Adipocyte (in vitro differentiated cells): ENCODE measurements at places on chromosomes 4 and X.

GRCh38 chr4:73606465-73606974 is 13.7 kb downstream of the RASSF6 start:
- DNase-seq, result no peak

DNA sequence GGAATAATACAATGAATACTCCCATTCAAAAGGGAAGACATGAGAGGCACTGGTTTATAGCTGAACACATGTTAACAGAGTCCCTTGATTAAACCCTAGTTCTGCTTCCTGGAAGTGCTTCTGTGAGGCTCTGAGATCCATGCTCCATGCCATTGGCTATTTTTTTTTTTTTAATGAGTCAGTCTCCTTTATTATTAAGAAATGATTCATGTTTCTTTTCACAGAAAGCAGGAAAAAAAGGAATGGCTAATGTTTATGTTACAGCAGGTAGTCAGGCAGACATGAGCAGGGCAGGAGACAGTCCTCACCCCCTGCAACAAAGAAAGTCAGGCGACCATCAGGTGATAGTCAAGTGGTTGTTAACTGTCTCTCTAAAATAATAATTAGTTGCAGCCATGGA is 598.7 kb downstream of the EPHA5 start:
- DNase-seq, result no peak

DNA sequence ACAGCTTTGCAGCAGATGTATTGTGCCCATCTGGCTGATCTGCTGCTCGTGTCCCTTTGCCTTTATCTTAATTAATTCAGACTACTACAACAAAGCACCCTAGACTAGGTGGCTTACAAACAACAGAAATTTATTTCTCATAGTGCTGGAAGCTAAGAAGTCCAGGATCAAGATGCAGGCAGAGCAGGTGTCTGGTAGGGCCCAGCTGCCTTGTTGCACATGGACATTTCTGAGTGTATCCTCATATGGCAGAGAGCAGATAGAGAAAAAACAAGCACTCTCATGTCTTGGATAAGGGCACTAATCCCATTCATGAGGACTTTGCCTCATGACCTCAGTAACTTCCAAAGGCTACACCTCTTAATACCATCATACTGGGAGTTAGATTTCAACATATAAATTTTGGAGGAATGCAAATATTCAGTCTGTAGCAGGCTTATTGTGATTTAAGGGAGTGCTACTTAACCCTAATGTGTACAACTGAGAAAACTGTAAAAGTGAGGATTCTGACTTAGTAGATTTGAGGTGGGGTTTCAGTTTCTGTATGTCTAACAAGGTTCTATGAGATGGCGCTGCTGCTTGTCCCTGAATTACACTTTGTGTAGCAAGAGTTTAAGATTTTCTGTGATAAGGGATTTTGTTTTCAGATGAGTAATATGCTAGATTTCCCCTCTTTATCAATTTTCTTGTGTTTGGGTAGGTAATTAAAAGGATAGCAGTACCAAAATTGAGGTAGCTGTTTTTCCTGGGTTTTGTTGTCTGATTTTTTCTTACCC is 473.2 kb upstream of the TECRL start:
- no peak for DNase-seq

GRCh38 chr4:93829820-93830687 is 1.5 kb downstream of the ATOH1 start:
- no peak for DNase-seq

DNA sequence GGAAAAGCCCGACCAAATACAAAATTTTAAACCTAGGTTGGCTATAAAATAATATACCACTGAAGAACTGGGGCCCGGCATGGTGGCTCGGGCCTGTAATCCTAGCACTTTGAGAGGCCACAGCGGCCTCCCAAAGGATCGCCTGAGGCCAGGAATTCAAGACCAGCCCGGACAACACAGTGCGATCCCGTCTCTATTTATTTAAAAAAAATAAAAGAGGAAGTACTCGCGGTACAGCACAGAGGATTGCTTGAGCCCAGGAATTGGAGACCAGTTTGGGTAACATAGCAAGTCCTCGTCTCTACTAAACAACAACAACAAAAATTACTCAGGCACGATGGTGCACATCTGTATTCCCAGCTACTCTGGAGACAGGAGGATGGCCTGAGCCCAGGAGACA is 44.8 kb upstream of the CDKN2AIP start:
- DNase-seq, result no peak

DNA sequence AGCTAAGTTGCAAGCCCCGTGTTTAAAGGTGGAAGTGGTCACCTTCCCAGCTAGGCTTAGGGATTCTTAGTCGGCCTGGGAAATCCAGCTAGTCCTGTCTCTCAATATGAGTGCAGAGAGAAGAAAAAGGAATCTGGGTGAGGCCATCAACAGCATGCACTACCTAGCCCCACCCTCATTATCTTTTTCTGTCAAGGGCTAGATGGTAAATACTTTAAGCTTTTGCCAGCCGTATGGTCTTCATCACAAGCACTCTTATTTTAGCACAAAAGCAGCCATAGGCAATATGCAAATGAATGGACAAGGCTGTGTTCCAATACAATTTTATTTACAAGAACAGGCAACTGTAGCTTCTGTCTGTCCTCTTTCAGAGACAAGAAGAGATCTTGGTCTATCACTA is 282.9 kb downstream of the ZNF674 start:
- DNase-seq, result no peak

- DNase-seq, result peak; percentile 98
Measured at GRCh38 chr4:155376387-155377268, at the start of gene MAP9. Gene MAP9, minus strand, starts transcription at chr4:155376965. Its CDS starts 1,115 bp downstream, at chr4:155375850.

DNA sequence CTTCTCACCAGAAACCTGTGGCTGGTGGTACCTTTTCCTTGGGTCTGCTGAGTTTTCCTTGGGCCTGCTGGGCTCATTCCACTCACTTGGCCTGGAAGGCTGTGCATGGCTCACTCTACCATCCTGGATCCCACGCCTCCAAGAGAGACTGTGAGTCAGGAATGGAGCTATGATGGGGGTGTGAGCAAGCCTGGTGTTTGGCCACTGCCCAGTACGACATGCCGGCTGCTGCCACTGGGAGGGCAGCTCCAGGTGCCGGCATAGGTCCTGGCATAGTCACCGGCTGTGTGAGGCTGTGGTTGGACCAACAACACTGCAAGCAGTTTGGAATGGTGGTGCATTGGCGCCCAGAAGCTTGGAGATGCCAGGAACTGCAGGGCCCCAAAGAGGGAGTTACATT is 721.7 kb downstream of the PCDH18 start:
- no peak for DNase-seq

DNA sequence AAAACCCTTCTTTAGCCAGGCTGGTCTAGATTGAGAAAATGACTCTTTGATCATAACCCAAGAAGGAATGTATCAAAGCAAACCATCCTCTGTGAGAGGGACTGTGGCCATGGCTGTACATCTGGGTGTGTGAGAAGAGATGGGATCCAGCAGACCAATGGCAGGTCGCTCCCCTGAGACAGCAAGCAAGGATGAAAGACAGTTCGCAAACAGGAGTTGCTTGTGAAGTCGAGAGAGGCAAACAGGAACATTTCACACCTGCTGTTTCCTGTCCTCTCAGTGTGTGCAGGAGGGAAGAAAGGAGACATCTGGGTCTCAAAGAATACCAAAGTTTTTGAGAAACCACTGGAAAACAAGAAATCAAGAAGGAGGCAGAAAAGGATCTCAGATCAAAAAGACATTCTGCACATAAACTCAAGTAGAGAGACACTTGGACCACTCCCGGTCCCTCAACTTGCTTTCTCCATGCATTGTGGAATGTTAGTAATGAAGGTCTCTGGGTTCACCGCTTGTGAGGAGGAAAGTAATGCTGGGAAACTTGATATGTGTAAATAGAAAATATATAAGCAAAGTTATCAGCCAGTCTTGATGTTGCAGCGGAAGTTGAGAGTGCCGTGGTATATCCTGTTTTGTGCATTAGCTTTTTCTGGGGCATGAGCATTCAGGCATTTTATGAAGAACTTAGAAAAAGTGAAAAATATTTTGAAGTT is 327.5 kb downstream of the BMPR1B start:
- no peak for DNase-seq

DNA sequence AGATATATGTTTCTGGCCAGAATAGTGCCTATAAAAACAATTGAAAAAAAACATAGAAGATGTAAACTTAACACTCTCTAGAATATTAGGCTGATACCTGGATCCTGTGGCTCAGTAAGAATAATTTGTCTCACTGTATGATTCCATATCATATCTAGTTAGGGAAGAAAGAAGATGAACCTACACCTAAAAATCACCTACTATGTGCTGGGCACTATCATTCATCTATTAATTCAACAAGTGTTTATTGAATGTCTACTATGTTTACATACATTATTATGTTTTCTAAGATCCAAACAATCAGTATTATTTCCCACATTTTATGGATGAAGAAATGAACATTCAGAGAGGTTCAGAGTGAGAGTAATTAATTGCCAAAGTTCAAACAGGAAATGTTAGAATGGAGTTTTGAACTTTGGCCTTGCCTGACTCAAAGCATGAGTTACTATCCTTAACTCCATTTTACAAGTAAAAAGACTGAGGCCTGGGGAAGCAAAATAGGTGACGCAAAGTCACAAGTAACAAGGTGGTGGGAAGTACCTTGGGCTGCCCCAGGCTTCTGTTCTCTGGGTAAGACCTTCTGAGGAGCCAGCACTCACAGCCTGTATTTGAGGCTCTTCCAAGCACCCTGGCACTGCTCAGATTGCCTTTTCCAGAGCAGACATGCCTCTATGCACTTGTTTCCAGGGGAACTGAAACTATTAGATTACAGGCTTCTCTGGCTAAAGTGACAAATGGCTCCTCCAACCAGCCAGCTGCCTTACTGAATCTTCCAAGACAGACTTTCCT is 111.1 kb upstream of the ACSL4 start:
- no peak for DNase-seq

- no peak for DNase-seq
Measured at GRCh38 chrX:148741441-148741840, 241.0 kb downstream of the AFF2 start.

- DNase-seq, result peak; percentile 2
Measured at GRCh38 chrX:113473418-113473817, 632.8 kb upstream of the AMOT start.

GRCh38 chr4:78560296-78560963 is 8.9 kb downstream of the ANXA3 start:
- DNase-seq, result peak; percentile 69

- DNase-seq, result peak; percentile 4
Measured at GRCh38 chrX:152601848-152602616, 35.7 kb upstream of the GABRQ start.

GRCh38 chr4:39066371-39066770 is 4.3 kb downstream of the KLHL5 start:
- no peak for DNase-seq

- no peak for DNase-seq
Measured at GRCh38 chr4:26130173-26130572, 190.6 kb upstream of the RBPJ start.

DNA sequence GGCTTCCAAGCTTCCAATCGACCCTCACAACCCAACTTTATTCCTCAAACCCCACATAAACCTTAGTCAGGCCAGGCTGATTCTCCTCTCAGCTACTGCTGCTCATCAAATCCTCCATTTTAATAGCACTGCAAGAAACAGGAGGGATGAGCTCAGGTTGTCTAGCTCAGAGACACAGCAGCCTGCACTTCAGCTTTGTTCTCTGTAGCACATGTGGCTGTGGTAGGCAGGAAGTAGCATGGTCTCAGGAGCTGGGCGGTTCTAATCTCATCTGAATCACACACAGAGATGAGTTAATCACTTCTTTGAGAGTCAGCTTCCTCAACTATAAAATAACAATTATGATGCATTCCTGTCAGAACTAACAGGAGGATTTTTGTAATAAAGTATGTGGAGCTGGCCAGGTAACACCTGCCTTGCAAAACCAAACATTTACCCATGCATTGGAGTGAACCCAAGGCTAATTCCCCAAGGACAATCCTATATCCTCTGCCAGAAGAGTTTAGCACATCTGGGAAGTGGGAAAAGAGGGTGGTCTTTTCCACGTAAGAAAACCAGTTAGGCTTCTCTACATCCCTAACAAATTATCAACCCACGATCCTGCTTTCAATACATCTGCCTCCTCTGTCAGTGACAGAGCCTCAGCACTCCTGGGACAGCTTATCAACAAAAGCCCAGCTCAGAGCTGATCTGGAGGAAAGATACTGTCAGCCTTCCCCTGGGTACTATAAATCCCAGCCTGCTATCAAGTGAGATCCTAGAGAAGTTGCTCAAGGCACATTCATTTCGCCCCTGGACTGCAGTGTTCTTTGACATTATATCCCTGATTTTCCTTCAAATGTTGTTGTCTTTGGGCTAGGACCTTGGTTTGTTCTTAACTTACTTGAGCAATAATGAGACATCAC is 32.8 kb downstream of the ELOVL6 start:
- peak; percentile 36 for DNase-seq

DNA sequence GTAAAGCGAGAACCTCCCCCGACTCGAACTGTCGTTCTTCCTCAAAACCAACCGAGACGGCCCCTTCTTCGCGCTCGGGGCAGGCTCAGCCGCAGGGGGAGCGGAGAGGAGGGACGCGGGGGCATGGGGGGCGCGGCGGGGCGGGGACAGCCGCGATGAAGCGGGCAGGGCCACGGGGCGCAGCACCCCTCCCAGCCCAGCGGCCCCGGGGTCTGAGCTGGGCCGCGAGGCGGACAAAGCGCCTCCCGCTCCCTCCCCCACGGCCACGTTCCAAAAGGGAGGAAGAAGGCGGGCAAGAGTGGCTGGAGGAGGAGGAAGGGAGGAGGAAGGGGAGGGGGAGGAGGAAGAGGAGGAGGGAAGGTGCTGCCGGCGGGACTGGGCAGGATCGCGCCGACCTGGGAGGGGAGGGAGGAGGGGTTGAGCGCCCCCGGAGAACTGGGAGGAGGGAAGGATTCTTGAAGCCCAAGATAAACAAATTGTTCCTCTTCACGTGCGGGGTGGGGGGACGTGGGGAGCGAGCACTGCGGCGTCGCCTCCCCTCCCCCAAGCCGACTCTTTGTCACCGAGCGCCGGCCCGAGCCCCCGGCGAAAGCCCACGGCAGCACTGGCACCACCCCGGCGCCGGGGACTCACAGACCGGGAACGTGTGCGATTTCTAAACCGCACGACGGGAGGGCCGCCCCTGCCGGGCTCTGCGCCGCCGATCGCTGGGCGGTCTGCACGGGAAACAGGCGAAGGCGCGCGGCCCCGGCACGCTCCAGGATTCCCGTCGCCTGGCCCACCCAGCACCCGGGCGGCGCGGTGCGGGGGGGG is 2.9 kb downstream of the MAML3 start:
- DNase-seq, result peak; percentile 95

DNA sequence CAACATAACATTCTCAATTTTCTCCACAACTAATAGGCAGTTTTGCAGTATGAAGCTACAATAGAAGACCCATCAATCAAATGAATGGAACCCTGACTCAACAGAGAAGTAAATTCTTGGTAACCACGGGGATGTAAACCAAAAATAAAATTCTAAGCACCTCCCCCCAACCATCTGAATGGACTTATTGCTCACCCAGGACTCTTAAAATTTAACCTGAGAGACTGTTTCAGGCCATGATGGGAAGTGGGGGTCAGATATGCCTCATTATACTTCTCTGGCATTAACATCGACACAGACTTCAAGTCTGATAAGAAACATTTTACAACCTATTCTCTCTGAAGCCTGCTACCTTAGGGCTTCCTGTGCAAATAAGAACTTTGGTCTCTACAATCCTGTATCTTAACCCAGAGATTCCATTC is 620.9 kb downstream of the TLL1 start:
- DNase-seq, result no peak

- no peak for DNase-seq
Measured at GRCh38 chr4:97892592-97893266, 250.5 kb downstream of the STPG2 start.

- DNase-seq, result no peak
Measured at GRCh38 chr4:101853691-101854090, 63.2 kb downstream of the BANK1 start.
